ENCODE measurements at places on chromosomes 16 and 17. TPM values are rescaled to one million over a fixed set of nuclear protein-coding genes. Genes with fewer than 3 reads are reported as not detected.

The CEP295NL gene
- 1.6 TPM for total RNA-seq

The KRTAP4-4 gene
- not detected for total RNA-seq

The SPEM3 gene
- total RNA-seq, result not detected

The GP1BA gene
- not detected for total RNA-seq

Data from cardiac septum (tissue), 1 donor.